ENCODE measurements at places on chromosomes 16 and 17. TPM values are rescaled to one million over a fixed set of nuclear protein-coding genes. Genes with fewer than 3 reads are reported as not detected.

DNA sequence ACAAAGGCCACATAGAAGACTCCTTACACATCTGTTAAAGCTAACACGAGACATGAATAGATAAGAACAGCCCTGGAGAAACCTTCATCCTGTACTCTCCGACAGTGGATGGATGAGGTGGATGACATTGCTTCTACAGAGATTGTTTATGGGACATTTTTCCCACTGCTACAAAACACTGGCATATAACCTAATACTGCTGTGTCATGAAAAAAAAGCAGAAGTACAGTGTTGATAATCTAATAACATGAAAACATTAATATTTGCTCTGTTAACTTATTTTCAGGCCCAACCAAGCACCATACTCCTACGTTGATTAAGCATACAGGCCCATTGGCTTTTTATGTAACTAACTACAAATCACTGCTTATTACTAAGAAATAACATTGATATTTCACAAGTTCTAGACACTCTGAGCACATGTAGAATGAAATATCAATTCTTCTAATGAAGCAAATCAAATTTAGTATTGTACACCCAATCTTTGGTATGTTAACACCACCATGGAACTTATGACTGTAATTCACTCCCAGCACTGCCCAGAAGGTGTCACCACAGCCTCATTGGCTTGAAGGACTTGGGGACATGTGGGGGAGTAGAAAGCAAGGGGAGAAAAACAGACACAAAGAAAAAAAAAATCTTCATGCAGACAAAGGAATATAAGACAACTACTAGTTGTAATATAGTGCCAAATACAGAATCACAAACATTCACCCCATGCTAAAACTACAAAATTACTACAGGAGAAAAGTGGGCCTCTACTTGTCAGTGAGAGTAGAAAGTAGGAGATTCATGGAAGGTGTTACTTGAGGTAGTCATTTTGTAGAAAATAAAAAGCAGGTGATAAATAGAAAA, 330.0 kb upstream of the PMFBP1 start:
- no peak overlapping the region for H3K4me3 ChIP-seq
- peak; percentile 29 for DNase-seq
- no peaks in the 10 kb centered on the region for H3K27me3 ChIP-seq
- no peaks in the 10 kb centered on the region for H3K36me3 ChIP-seq

GRCh38 chr17:42591411-42591810, 13.9 kb upstream of the PSMC3IP start:
- DNase-seq: no peak
- no peak overlapping the region for H3K27ac ChIP-seq
- H3K27me3 ChIP-seq: no peaks in the 10 kb centered on the region
- H3K36me3 ChIP-seq: peaks cover 57% of the 10 kb centered on the region
- H3K4me3 ChIP-seq: no peak overlapping the region

- peak overlapping the region; percentile 70 for H3K4me3 ChIP-seq
- H3K27me3 ChIP-seq: peaks cover 24% of the 10 kb centered on the region
- H3K4me1 ChIP-seq: peaks cover 72% of the 10 kb centered on the region
- H3K27ac ChIP-seq: peak overlapping the region; percentile 93
- DNase-seq: no peak
Observed at GRCh38 chr16:57630931-57631845, 2.8 kb downstream of the ADGRG1 start.

- DNase-seq: no peak
- H3K4me3 ChIP-seq: no peak overlapping the region
- H3K27me3 ChIP-seq: no peaks in the 10 kb centered on the region
- no peak overlapping the region for H3K27ac ChIP-seq
- H3K36me3 ChIP-seq: no peaks in the 10 kb centered on the region
Observed at GRCh38 chr17:66455060-66455459, 152.6 kb downstream of the PRKCA start.

DNA sequence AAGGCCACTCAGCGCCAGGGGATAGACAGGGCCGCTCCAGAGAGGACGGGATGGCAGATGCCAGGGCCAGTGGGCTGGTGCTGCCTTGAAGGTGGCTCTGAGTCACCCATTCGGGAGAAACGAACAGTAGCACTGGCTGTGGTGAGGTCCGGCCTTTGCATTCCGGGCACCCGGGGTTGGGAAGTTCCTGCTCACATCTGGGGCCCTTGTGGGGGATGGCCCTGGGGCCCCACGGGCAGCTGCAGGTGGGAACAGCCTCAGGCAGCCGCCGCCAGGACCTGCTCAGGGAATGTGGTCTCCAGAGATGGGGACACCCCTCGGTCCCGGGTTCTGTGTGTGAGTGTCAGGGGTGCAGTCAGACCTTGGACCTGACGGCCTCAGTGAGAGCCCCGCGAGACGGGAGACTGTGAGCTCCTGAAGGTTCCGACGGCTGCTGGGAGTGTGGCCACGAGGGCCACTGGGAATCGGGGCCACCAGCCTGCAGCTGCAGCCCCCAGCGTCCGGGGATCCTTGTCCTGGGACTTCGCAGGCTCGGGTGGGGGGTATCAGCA, 1.4 kb downstream of the CBFA2T3 start:
- H3K27ac ChIP-seq: no peak overlapping the region
- DNase-seq: no peak
- peaks cover 86% of the 10 kb centered on the region for H3K27me3 ChIP-seq
- H3K36me3 ChIP-seq: no peaks in the 10 kb centered on the region

The PLXDC1 gene
- 12.2 TPM for total RNA-seq

The TSPAN10 gene
- total RNA-seq: 0.30 TPM

- H3K27me3 ChIP-seq: no peaks in the 10 kb centered on the region
- peak overlapping the region; percentile 72 for H3K27ac ChIP-seq
- peaks cover 23% of the 10 kb centered on the region for H3K4me1 ChIP-seq
- H3K4me3 ChIP-seq: peak overlapping the region; percentile 80
- H3K36me3 ChIP-seq: no peaks in the 10 kb centered on the region
- no peak for DNase-seq
Observed at GRCh38 chr17:76241691-76242255, 1.5 kb upstream of the RNF157 start.

DNA sequence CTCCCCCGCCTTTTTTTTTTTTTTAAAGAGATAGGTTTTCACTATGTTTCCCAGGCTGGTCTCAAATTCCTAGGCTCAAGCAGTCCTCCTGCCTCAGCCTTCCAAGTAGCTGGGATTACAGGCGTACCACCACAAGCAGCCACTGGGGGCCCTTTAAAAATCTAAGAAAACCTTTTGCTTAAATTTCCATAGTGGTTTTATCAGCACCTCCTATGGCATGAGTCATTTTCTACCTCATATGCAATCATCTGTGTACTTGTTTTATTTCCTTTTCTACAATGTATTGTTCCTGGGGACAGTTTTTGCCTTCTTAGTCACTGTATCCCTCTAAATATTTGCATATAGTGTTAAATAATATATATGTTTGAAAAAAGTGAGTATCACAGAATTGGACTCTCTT, 29.2 kb downstream of the GNA13 start:
- peaks cover 67% of the 10 kb centered on the region for H3K4me1 ChIP-seq
- H3K4me3 ChIP-seq: no peak overlapping the region
- H3K36me3 ChIP-seq: no peaks in the 10 kb centered on the region
- no peaks in the 10 kb centered on the region for H3K27me3 ChIP-seq
- H3K27ac ChIP-seq: no peak overlapping the region
- no peak for DNase-seq

DNA sequence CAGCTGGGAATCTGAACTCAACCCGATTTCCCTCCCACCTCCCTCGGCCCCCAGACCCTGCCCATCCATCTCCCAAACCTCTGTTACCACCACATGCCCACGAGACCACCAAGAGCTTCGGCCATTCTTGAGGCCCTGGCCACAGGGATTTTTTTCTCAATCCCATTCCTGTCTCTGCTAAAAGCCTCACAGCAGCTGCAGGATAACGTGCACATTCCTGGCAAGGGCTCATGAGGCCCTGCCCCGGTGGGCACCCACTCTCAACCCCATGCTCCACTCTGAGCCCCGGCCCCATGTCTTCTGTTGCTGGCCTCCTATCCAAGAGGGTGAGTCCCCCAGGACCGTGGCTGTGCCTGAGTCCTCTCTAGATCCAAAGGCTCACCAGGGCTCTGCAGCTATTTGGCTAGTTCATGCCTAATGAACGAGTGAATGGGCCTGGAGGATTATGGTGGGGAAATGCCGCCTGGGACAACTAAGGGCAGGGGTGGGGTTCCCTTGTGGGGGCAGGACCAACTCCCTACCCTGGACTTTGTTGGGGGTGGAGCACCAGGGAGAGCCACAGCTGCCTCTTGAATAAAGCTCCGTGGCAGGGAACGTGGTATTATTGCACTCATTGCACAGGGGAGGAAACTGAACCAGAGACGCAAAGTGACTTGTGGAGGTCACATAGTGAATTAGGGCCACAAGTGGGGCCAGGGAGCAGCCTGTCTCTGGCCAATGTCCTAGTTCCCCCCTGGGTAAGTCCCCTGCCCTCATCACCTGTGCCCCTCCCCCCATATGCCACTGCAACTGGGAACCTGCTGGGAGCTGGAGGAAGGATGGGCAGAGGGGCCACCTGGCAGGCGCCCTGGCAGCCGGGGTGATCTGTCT, 113.8 kb upstream of the SMURF2 start:
- H3K4me1 ChIP-seq: peaks cover 56% of the 10 kb centered on the region
- peaks cover 3% of the 10 kb centered on the region for H3K36me3 ChIP-seq

GRCh38 chr17:2924211-2924610, 128.0 kb downstream of the RAP1GAP2 start:
- H3K4me1 ChIP-seq: peaks cover 11% of the 10 kb centered on the region
- no peaks in the 10 kb centered on the region for H3K36me3 ChIP-seq
- H3K4me3 ChIP-seq: no peak overlapping the region
- no peak for DNase-seq
- H3K27me3 ChIP-seq: no peaks in the 10 kb centered on the region

- no peak overlapping the region for H3K27ac ChIP-seq
- no peaks in the 10 kb centered on the region for H3K4me1 ChIP-seq
- H3K4me3 ChIP-seq: no peak overlapping the region
- no peaks in the 10 kb centered on the region for H3K36me3 ChIP-seq
- DNase-seq: no peak
Observed at GRCh38 chr16:6032438-6032837, 934.8 kb upstream of the EEF2KMT start.

DNA sequence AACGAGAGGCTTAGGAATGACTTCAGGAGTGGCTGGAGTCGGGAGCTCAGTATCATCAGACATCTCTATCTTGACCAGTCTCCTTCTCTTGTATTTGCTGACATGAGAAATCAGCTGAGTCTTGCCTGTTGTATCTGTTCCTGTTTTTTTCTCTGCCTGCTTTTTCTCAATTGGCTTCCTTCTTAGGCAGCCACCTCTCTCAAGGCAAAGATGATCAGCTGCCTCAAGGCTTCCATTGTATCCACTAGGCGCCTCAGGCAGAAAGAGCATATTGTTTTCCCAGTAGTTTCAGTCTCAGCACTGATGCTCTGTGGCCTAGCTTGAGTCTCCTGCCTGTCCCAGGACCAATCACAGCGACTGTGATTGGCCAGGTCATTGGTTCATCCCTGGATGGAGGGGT, 306.2 kb downstream of the CPPED1 start:
- no peaks in the 10 kb centered on the region for H3K36me3 ChIP-seq
- no peak overlapping the region for H3K4me3 ChIP-seq
- peaks cover 5% of the 10 kb centered on the region for H3K4me1 ChIP-seq
- no peak overlapping the region for H3K27ac ChIP-seq
